ENCODE measurements at places on chromosomes 7 and 10.

DNA sequence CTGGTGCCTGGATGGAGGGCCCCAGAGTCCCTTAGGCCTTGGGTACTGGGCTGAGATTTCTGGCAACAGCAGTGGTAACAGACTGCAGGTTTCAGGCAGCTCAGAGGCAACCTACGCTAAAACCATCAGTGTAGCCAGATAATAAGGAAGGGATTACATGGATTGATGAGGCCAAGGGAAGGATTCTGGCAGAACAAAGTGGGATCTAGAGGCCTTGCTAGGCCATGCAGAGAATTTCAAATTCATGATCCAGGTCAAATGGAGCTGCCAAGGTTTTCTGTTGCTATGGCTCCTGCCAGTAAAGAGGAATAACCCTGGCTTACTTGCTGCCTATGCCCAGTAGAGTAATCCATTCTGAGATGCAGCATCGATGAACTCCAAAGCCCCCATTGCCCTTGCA lies 445.7 kb downstream of the ADRA2A start:
- no peak for DNase-seq

DNA sequence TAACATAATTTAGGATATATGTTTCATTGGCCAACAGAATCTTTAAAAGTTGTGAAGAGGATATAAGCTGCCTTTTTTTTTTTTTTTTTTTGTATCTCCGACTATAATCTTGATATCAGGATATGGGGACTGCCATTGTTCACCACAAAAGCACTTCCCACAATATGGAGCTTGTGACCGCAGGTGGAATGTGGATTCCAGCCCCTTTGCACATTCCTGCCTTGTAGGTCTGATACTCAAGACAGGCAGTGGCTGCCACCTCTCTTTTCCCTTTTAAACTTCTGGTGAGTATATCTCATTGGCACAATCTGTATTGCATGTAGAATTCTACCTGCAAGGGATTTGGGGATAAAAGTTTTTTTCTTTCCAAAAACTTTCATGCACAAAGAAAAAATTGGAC lies 272.7 kb upstream of the VWC2 start:
- DNase-seq, result no peak

GRCh38 chr7:12716134-12716681 lies 28.8 kb downstream of the ARL4A start:
- DNase-seq, result no peak

GRCh38 chr7:109503421-109503820 lies 933.7 kb downstream of the DNAJB9 start:
- DNase-seq, result no peak

DNA sequence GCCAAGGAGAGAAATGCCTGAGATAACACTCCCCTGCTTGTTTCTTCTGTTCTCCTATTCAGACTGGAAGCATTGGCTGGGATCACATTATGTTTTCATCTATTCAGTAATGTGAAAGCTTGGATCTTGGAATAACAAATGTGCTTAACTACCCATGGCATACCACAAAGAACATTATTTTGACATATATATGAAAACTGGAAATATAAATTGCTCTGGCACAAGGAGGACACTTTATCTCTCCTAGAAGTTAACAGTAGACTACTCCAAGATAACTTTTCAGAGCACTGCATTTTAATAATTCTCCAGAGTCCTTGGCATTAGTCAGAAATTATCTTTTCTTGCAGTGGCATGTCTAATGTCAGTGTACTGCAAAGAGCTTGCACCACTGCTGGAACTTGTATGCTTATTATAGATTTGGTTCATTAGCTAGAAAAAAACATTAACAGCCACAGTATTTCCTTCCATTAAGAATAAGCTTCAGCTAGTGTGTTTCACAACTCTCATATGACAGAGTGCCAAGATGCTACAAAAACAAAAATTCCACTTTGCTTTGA lies 169.3 kb upstream of the LRRN3 start:
- no peak for DNase-seq

- DNase-seq, result no peak
Observed at GRCh38 chr10:103763374-103764202, 91.8 kb downstream of the SH3PXD2A start.

GRCh38 chr10:34462056-34462455 lies 353.0 kb downstream of the PARD3 start:
- no peak for DNase-seq

- no peak for DNase-seq
Observed at GRCh38 chr7:18179093-18179492, 151.4 kb upstream of the PRPS1L1 start.

DNA sequence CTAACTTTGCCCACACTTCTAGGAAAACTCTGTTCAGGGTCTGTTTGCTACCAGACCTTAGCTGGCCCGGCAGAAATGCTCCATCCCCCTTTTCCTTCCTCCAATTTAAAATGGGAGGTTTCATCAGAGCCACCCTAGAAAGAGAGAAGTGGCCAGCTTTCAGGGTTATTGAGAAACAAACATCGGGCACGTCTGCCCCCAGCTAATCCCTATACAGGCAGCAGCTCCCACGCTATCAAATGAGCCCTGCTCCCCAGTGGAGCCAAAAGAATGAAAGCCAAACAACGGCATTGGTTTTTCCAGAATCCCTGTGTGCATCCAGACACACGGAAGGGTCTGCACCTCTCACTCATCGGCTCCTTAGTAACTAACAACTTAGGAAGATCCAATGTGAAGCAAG lies 132.5 kb downstream of the GRID1 start:
- no peak for DNase-seq

DNA sequence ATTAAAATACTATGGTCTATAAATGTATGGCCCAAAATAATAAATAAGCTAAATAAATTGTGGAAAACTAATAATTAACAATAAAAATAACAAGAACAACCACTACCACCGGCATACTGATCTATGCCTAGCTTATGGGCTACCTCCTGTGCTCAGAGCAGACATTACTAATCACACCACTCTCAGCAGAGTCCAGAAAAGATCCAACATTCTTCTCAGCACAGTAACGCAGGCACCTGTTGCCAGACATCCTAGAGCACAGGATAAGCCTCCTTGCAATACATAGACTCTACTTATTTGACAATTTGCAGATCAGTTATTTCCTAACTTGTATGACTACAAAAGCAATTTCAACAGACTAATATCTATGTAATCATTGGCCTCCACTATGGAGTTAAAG lies 137.1 kb upstream of the NEBL start:
- DNase-seq, result no peak

DNA sequence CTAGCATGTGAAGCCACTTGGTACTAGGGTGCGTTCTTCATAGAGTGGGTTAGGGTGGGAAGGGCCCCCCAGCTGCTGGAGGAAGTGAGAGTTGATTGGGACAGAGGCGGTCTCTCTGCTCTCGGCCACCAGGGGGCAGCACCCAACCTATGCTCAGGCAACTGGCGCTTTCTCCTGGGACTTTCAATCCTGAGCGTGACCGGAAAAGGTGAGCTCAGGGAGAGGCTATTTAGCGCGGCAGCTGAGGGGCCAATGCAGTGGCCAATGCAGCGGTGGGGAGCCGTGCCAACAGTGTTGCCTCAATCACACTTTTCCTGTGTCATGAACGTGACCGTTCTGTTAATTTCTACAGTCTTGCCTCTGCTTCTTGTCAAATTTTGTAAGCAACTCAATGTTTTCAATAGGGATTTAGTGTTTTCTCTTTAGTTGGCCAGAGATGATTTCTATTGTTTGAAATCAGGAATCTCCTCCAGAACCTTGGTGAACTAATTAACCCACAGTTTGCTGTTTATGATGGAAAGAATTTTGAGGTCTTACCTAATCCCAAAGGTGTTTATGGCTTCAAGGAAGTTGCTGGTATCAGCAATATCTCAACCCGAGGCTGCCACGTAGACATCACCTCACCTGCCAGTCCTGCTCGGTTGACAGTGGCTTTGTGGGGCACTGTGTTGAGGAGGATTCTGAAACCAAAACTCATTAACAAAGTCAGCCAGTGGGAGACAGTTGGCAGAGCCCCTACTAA lies 67.9 kb upstream of the PDZD8 start:
- DNase-seq, result no peak

DNA sequence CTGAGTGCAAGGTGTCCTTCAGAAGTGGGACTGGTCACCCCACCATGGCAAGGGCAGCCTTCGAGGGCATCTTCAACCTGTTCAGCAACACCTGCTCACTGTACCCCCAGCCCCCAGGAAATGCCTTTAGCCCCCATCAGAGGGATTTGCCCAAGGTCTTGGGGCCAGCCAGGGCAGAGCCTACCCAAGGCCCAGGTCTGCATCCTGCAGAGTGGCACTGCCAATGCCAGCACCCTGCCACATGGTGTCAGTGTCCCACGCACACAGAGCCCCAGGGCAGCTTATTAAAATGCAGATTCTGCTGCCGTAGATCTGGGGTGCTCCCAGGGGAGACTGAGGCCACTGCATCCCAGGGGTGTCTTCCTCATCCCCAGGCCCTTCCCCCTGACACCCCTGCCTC lies 106.2 kb upstream of the KCTD7 start:
- DNase-seq, result no peak

DNA sequence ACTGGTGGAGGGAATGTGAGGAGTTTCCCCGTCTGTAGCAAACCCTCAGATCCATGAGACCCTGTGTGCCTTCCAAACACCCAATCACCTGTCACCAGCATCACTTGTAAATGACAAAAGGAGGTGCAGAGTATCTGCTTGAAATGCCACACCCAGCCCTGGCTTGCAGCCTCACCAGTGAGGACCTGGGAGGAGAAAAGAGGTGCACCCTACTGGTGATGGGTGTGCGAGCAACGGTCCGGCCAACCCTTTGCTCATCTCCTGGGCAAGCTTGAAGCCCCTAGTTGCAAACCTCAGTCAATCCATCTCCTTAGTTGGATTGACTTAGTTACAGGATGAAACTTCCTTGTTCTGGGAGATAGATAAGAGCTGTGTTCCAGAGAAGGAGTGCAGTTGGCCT lies 62.4 kb upstream of the WAPL start:
- no peak for DNase-seq

GRCh38 chr7:131476740-131477139 lies 79.7 kb downstream of the PODXL start:
- no peak for DNase-seq

DNA sequence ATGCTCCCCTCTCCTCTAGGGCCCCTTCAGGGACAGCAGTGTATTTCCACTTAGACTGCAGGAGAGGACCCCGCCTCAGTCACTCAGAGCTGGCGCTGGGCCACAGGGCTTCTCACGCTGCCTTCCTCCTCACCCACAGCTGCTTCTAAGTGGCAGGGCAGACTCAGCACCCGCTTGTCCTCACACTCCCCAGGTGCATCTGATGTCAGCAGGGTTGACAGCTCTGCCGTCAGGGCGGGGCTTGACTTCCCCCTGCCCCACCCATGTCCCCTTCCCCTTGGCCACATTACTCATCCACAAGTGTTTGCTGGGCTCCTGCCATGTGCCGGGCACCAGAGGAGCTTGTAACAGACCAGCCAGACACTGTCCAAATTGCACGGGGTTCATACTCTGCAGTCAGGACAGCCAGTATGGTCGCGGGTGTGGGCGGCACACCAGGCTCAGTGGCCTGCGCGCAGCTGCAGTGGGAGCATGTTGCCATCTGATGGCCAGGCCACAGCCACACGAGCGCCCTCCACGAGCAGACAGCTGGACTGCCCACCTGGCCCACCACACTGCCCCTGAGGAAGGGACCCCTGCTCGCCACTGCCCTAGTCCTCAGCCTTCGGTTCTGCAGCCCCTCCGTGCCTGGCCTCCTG lies 29.3 kb upstream of the TTYH3 start:
- DNase-seq, result no peak

DNA sequence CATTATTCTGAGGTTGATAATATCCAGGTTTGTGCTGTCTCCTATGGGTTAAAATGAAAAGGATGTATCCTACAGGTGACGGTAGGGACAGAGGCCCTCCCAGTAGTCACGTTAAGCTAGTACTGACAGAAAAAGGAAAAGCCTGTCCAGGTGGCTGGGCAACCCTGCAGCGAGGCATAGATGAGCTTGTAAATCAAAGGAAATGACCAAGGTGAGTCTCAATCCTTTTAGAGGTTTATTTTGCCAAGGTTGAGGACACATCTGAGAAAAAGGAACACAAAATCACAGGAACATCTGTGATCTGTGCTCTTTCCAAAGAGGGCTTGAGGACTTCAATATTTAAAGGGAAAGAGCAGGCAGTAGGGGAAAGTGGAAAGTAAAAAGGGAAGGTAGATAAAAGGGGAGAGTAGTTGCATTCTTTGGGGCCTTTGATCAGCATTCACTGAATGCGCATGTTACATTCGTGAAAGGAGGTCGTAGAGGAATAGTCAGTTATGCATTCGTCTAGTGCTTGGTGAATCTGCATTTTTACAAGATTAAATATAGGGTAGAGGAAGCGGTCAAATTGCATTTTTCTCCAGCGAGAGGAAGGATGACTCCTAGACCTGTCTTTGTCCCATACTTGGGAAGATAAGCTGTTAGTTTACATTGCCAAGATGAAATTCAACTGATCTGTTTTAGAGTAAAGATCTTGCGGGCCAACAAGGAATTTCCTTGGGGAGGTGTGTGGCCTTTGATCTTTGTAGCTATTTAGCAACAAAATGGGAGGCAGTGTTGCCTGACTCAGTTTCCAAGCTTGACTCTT lies 884 bp upstream of the GSTO1 start:
- no peak for DNase-seq

- DNase-seq, result no peak
Observed at GRCh38 chr10:110783509-110784107, 88.1 kb upstream of the PDCD4 start.

- DNase-seq, result no peak
Observed at GRCh38 chr10:95437669-95438068, 123.5 kb downstream of the SORBS1 start.

DNA sequence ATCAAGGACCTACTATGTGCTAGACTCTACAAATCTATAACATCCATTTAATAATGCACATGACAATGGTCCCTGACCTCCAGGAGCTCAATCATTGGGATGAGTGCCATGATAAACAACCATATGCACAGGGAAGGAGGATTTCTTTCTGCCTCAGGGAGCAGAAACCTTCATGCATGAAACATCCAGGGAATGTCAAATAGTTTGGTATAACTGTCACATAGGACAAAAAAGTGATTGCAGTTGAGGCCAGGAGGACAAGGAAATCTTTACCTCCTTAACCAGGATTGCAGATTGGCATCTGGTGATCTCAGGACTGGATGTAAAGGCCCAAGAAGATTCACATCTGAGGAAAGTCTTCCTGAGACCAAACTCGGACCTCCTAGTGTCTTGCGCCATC lies 993.1 kb downstream of the KCNMA1 start:
- DNase-seq, result no peak
